ENCODE measurements at places on chromosomes 1 and 21.

GRCh38 chr1:153789478-153790034 lies 14.3 kb downstream of the SLC27A3 start:
- peaks cover 15% of the 10 kb centered on the region for H3K4me1 ChIP-seq
- peak overlapping the region; percentile 93 for H3K27ac ChIP-seq
- peak overlapping the region; percentile 25 for H3K4me3 ChIP-seq
- H3K36me3 ChIP-seq: no peaks in the 10 kb centered on the region
- H3K27me3 ChIP-seq: no peaks in the 10 kb centered on the region

DNA sequence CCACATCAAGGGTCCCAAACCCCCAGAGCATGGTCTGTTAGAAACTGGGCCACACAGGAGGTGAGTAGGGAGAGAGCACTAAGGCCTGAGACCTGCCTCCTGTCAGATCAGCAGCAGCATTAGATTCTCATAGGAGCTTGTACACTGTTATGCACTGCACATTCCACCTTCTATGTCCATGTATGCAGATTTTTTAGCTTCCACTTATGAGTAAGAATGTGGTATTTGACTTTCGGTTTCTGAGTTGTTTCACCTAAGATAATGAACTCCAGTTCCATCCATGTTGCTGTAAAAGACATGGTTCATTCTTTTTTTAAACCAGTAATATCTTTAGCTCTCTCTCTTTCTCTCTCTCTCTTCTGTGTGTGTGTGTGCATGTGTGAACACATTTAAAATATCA lies 663 bp upstream of the GBP6 start:
- peaks cover 22% of the 10 kb centered on the region for H3K4me1 ChIP-seq
- H3K27me3 ChIP-seq: no peaks in the 10 kb centered on the region
- DNase-seq: no peak
- no peak overlapping the region for H3K4me3 ChIP-seq
- peak overlapping the region; percentile 64 for H3K27ac ChIP-seq
- no peaks in the 10 kb centered on the region for H3K36me3 ChIP-seq

- DNase-seq: no peak
- H3K27ac ChIP-seq: peak overlapping the region; percentile 49
- no peak overlapping the region for H3K4me3 ChIP-seq
- no peaks in the 10 kb centered on the region for H3K36me3 ChIP-seq
These were observed 137.6 kb downstream of the MIS18A start for GRCh38 chr21:32141318-32141633.

DNA sequence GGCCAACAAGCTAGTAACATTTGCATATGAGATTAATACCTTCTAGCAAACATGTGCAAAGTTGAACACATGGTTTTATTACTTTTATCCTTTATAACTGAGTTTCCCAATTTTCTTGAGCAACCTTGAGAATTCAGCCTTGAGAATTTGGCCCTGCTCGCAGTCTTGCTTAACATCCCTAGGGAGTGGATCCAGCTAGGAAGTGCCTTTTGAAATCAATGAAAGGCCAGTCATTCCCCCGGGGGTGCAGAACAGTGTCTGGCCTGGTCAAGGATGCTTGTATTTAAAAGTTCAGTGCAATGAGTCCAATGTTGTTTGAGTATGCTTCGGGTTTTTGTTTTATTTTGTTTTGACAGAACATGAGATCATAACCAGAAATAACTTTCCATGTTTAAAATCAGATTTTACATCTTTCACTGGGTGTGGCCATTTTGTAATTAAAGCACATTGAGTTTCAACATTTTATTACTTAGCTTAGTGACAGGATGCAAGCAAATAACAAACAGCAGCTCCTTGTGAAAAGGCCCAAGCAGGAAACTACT lies 16.7 kb downstream of the PALMD start:
- no peak for DNase-seq
- H3K36me3 ChIP-seq: no peaks in the 10 kb centered on the region
- H3K27me3 ChIP-seq: no peaks in the 10 kb centered on the region
- H3K27ac ChIP-seq: peak overlapping the region; percentile 2
- no peak overlapping the region for H3K4me3 ChIP-seq
- H3K4me1 ChIP-seq: peaks cover 3% of the 10 kb centered on the region

DNA sequence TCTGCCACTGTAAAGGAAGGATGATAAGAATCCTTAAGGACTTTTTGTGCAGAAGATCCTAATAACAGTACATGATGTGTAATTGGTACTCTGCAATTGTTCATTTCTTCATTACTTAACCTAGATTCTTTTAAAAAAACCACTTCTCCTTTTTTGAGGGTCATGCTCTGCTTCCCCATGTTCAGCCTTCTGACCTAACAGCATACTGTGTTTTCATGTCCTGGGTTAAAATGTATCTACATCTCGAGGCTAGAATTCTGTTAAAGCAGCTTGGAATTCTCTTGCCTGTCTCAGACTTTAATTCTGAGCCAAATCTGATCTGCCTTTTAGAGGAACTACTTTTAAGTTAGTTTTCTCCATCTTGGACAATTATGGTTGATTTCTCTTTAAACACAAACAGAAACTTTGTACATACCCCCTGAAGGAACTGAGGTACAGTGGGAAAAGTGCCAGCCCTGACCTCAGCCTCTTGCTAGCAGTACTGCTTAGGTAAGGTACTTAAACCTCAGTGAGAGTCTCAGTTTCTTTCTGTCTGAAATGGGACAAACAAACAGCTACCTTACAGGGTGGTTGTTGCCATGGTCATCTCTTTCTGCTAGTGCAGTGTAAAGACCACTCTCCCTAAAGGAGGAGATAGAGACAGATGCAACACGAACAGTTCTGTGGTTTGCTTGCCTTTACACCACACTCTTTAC lies 103.2 kb upstream of the DYNLT5 start:
- no peak overlapping the region for H3K4me3 ChIP-seq
- H3K27me3 ChIP-seq: peaks cover 24% of the 10 kb centered on the region
- peaks cover 7% of the 10 kb centered on the region for H3K4me1 ChIP-seq
- H3K36me3 ChIP-seq: no peaks in the 10 kb centered on the region

- H3K36me3 ChIP-seq: no peaks in the 10 kb centered on the region
- H3K4me3 ChIP-seq: peak overlapping the region; percentile 78
- peaks cover 18% of the 10 kb centered on the region for H3K4me1 ChIP-seq
- H3K27ac ChIP-seq: no peak overlapping the region
- DNase-seq: no peak
- H3K27me3 ChIP-seq: peaks cover 4% of the 10 kb centered on the region
These were observed 1.0 kb downstream of the PDXK start for GRCh38 chr21:43719748-43720538.

DNA sequence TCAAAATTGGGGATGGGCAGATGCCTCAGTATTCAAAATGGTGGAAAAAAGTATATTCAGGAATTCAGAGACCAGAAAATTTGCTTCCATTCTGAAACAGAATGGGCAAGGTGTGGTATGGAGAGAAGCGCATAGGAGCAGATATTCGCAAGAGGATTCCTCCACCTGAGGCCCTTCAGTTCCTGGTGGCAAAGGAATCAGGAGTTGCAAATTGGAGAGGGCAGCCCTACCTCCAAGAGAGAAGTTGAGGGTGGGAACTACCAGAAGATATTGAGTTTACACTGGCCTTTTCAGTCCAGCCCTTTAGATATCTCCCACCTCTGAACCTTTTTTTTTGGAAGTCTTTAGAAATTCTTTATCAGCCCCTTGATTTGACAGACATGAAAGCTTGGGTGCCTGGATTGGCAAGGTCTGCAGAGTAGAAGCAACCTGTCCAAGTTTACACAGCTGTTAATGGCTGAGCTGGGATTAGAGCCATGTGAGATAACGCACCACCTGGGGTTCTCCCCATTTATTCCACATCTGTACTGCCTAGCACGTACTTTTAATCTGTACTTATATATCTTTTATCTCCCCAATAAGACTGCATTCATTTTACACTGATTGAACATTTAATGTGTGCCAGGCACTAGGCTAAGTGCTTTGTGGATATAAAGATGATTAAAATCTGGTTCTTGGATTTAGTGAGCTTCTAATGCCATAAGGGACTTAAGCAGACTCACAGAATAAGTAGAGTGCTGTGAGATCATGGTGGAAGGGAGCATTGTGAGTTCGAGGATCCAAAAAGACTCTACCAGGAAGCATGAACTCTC lies 99.5 kb downstream of the NGF start:
- DNase-seq: no peak
- H3K36me3 ChIP-seq: no peaks in the 10 kb centered on the region
- H3K4me3 ChIP-seq: no peak overlapping the region
- H3K27me3 ChIP-seq: no peaks in the 10 kb centered on the region
- H3K27ac ChIP-seq: no peak overlapping the region

- no peaks in the 10 kb centered on the region for H3K27me3 ChIP-seq
- DNase-seq: no peak
These were observed 2.2 kb downstream of the TMEM54 start for GRCh38 chr1:32898958-32899357.

- no peak overlapping the region for H3K27ac ChIP-seq
- no peaks in the 10 kb centered on the region for H3K36me3 ChIP-seq
- DNase-seq: no peak
- no peak overlapping the region for H3K4me3 ChIP-seq
- H3K4me1 ChIP-seq: peaks cover 12% of the 10 kb centered on the region
These were observed 9.9 kb downstream of the F5 start for GRCh38 chr1:169576241-169576934.

DNA sequence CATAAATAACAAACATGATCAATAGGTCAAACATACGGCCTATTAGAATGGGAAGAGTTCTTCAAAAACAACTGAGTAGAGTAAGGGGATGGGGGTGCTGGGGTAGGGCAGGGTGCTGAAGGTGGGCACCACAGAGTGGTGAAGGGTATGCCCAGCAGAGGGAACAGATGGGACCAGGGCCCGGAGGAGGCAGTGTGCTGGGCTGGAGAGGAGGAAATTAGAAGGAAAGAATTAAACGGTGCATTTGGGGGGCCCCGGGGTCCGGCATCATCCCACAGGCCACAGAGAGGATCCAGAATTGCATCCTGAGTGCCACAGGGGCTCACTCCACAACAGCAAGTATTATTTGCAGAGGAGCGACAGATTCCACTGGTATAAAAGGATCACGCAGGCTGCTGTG lies 94.5 kb downstream of the GLIS1 start:
- H3K4me3 ChIP-seq: no peak overlapping the region
- H3K4me1 ChIP-seq: peaks cover 15% of the 10 kb centered on the region
- peak; percentile 8 for DNase-seq
- no peak overlapping the region for H3K27ac ChIP-seq
- H3K27me3 ChIP-seq: peaks cover 11% of the 10 kb centered on the region
- H3K36me3 ChIP-seq: no peaks in the 10 kb centered on the region

DNA sequence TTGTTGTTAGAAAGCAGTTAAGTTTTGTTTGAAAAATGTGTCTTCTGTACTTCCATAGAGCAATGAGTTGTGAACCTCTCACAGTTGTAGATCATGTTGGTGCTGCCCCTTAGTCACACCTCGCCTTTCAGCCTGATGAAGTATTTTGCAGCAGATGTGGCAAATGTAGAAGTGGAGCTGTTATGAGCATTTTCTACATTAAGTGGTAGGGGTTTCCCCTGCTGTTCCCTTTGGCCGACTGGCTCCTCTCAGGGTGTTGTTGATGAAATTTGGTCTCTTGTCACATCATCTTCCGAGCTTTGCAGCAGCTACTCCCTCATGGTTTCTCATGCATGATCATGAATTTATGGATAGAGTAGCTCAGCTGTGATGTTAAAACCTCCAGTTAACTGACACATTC lies 33.6 kb upstream of the DENND1B start:
- peaks cover 2% of the 10 kb centered on the region for H3K36me3 ChIP-seq
- H3K4me3 ChIP-seq: no peak overlapping the region
- H3K27ac ChIP-seq: no peak overlapping the region
- no peaks in the 10 kb centered on the region for H3K27me3 ChIP-seq

GRCh38 chr21:18493422-18493821 lies 89.8 kb upstream of the TMPRSS15 start:
- no peak for DNase-seq
- H3K27ac ChIP-seq: peak overlapping the region; percentile 14
- no peaks in the 10 kb centered on the region for H3K27me3 ChIP-seq
- peaks cover 22% of the 10 kb centered on the region for H3K4me1 ChIP-seq
- no peak overlapping the region for H3K4me3 ChIP-seq

- H3K27me3 ChIP-seq: peaks cover 5% of the 10 kb centered on the region
- H3K36me3 ChIP-seq: no peaks in the 10 kb centered on the region
- H3K4me3 ChIP-seq: no peak overlapping the region
- no peaks in the 10 kb centered on the region for H3K4me1 ChIP-seq
- DNase-seq: no peak
- H3K27ac ChIP-seq: no peak overlapping the region
These were observed 62.0 kb downstream of the SLC44A5 start for GRCh38 chr1:75548721-75549480.

- peaks cover 5% of the 10 kb centered on the region for H3K27me3 ChIP-seq
- H3K4me3 ChIP-seq: no peak overlapping the region
- no peak overlapping the region for H3K27ac ChIP-seq
- peaks cover 6% of the 10 kb centered on the region for H3K4me1 ChIP-seq
- DNase-seq: no peak
- H3K36me3 ChIP-seq: no peaks in the 10 kb centered on the region
These were observed 115.2 kb downstream of the SLC25A24 start for GRCh38 chr1:108084866-108085477.

DNA sequence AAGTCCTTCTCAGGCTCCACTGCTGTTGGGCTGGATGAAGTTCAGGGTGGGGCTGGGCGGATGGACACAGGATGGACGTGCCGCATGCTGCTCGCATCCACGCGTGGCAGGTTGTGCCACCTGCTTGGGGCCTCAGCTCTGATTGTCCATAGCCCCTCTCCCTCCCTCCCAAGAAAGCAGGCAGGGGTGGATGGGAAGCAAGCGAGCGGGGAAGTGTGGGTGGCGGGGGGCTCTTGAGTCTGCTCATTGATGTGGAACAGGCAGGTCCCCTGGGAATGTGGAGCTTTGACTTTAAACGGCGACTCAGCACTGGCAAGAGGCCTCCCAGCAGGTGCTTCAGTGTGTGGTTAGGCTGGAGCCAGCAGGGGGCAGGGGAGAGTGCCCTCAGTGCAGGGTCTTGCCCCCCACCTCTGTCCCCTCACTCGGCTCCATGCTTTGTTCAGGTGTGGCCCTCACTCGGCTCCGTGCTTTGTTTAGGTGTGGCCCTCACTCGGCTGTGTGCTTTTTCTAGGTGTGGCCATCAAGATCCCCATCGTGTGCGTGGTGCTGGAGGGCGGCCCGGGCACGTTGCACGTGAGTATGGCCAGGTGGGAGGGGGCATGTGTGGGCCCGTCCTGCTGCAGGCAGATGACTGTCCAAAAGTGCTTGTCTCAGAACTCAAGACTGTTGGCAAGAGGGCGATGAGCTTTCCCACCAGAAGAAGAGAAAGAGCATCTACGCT lies 23.9 kb downstream of the TRPM2 start:
- peak; percentile 30 for DNase-seq
- H3K36me3 ChIP-seq: no peaks in the 10 kb centered on the region
- peaks cover 30% of the 10 kb centered on the region for H3K27me3 ChIP-seq
- no peaks in the 10 kb centered on the region for H3K4me1 ChIP-seq
- H3K4me3 ChIP-seq: no peak overlapping the region
- H3K27ac ChIP-seq: no peak overlapping the region

- no peak overlapping the region for H3K4me3 ChIP-seq
- DNase-seq: peak; percentile 53
- H3K27me3 ChIP-seq: no peaks in the 10 kb centered on the region
- H3K4me1 ChIP-seq: peaks cover 2% of the 10 kb centered on the region
These were observed 36.7 kb downstream of the ERI3 start for GRCh38 chr1:44318097-44319088.

- H3K36me3 ChIP-seq: no peaks in the 10 kb centered on the region
- peaks cover 13% of the 10 kb centered on the region for H3K27me3 ChIP-seq
- H3K4me3 ChIP-seq: no peak overlapping the region
- H3K27ac ChIP-seq: no peak overlapping the region
- no peaks in the 10 kb centered on the region for H3K4me1 ChIP-seq
- no peak for DNase-seq
These were observed 188.3 kb downstream of the ASTN1 start for GRCh38 chr1:176976225-176976624.
